ENCODE measurements at places on chromosomes 1 and 21.

GRCh38 chr1:211761400-211761799, 69.2 kb downstream of the LPGAT1 start:
- no peak for DNase-seq

GRCh38 chr1:218679391-218679790, 334.3 kb downstream of the TGFB2 start:
- DNase-seq = no peak

DNA sequence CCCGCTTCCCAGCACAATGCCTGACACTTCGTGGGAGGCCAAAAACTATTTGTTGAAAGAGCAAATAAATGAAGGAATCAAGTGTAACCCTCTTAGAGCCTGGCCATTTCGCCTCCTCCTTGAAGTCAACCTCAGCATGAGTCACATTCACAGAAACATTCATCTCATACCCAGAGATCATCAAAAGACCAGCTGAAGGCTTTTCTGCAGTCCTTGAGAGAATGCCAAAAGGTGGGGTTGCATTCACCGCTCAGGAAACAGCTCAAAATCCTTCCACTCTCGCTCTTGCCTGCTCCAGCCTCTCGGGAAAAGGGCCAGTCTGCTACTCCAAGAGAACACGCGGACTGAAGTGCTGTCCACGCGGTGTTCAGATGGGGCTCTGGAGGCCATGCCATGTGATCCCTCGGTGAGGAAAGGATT, 90.0 kb downstream of the VWA5B1 start:
- DNase-seq = no peak

- DNase-seq = no peak
These were observed 70.6 kb upstream of the GCLM start for GRCh38 chr1:93979718-93980319.

DNA sequence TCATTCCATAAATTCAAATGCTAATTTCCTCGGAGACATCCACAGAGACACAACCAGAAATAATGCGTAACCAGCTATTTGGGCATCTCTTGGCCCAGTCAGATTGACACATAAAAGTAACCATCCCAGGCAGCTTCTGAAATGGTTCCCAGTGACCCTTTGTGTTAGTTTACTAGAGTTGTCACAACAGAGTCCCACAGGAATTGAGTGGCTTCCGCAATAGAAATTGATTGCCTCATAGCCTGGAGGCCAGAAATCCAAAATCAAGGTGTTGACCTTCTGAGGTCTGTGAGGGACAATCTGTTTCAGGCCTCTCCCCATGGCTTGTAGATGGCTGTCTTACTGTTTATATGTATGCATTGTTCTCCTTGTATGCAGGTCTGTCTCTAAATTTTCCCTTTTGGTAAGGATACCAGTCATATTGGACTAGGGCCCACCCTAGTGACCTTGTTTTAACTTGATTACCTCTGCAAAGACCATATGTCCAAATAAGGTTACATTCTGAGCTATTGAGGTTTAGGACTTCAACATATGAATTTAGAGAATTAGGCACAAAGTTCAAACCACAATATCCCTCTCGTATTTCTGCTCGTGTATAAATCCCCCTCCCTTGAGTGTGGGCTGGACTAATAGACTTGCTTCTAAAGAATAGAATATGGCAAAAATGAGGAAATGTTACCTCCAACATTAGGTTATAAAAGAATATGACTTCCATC, 78.2 kb upstream of the FGGY start:
- DNase-seq = no peak

GRCh38 chr1:237108297-237109040, 66.5 kb downstream of the RYR2 start:
- DNase-seq = no peak

DNA sequence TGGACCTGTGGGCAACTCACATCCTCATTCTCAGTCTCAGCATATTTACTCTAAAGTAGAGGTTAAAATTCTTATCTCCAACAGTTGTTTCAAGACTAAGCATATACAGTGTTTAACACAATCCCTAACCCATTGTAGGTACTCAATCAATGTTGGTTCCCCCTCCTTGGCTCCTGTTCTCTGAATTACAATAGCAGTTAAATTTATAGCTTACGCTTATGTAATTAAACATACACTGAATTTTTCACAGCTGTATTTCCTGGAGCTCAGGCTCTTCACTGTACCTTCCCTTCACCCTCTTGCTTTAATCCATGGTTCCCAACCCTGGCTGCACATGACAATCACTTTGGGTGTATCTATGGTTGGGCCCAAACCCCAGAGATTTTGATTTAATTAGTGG, 89.4 kb downstream of the LPAR3 start:
- no peak for DNase-seq

- DNase-seq = no peak
These were observed 22.4 kb upstream of the LEPR start for GRCh38 chr1:65398083-65398482.

GRCh38 chr1:164210211-164210739, 348.7 kb upstream of the PBX1 start:
- no peak for DNase-seq

- DNase-seq = peak; percentile 54
These were observed at the start of gene GPATCH4 for GRCh38 chr1:156601122-156601830. Gene GPATCH4, minus strand, starts transcription at chr1:156601479.

DNA sequence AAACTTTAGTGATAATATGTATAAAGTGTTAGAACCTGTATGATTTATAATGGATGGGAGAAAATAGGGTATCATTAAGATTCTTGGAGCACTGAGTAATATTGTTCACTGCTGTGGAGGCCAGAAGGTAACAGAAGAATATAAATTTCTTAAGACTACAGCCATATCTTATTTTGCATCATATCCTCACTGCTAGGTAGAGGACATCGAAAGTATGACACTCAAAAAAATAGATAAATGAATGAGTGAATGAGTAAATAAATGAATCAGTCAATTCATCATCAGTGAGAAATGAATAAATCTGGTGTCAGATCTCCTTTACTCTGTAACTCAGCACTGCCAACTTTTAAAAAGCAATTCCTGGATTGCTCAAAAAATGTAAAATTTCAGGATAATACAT, 33.2 kb downstream of the RGS13 start:
- no peak for DNase-seq

DNA sequence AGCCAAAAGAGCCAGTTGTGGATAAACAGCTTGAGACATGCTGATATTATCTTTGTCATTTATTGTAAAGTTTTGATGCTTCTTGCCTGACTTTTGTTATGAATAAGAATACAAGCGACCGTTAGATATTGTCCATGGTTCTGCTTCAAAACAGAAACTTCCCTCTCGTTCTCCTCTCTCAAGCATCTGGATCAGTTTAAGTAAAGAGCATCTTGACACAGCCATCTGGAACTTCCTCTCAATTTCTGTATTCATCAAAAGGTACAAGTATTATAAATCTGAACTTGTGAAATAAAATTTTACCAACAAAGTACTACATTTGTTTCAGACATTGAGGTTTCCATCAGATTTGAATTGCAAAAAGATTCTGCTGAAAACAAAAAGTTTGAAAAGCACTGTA, 36.4 kb upstream of the CLDN14 start:
- DNase-seq = no peak

GRCh38 chr1:48591181-48591580, 119.2 kb upstream of the SPATA6 start:
- no peak for DNase-seq

GRCh38 chr1:41341772-41342562, 19.3 kb upstream of the FOXO6 start:
- no peak for DNase-seq

DNA sequence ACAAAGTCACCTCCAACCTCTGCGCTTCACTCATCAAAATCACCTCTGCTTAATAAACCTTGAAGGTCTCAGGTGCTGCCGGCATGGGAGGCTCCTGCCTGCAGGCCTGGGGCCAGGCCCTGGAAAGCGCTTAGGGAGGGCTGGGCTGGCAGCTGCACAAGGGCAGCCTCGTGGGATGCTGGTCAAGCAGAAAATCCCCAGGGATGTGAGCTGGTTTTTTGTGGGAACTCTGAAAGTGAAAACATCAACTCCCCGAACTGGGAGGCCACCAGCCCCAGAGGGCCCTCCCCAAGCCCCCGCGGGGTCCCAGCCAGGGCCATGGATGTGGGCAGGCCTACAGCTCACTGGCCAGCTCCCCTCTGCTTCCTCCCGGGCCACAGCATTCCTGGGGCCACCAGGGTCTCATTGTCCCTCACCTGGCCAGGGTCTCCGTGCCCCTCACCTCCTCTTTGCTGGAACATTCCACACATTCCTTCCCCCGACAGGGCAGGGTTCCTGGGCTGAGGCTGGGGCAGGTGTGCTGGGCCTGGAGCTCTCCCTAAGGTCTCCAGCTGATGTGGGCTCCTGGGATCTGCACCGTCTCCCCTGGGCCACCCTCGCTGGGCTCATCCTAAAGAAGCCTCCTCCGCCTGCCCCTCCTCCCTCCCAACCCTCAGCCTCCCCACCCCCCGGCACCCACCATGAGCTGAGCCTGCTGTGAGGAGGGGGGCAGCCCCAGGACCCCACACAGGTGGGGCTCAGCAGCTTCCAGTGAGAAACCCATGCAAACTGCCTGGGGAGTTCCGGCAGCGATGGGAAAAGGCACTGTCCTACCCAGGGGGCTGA, 36.0 kb upstream of the POFUT2 start:
- DNase-seq = no peak

GRCh38 chr21:41668686-41669532, 97.9 kb downstream of the RIPK4 start:
- no peak for DNase-seq
